ENCODE measurements at places on chromosomes 3 and 15.

DNA sequence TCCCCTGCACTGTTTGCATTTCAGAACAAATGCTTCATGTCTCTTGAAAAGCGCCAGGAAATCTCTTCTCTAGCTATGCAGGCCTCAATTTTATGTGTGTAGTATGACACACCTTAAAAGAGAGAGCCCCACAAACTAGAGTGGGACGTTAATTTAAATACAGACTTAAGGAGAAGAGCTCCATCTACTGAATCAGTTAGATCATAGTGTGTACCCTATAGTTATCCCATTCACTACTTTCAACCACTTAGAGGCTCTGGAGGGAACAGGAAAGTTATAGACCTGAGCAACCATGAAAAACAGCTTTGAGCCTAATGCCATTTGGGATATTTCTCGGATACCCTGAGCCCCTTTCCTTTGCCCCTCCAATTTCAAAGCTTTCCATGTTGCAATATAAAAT, 153.7 kb downstream of the TIGIT start:
- DNase-seq, result no peak

- DNase-seq, result no peak
Observed at GRCh38 chr3:175432376-175433025, 573.4 kb downstream of the NAALADL2 start.

GRCh38 chr3:161890147-161890625, 393.6 kb downstream of the OTOL1 start:
- no peak for DNase-seq

DNA sequence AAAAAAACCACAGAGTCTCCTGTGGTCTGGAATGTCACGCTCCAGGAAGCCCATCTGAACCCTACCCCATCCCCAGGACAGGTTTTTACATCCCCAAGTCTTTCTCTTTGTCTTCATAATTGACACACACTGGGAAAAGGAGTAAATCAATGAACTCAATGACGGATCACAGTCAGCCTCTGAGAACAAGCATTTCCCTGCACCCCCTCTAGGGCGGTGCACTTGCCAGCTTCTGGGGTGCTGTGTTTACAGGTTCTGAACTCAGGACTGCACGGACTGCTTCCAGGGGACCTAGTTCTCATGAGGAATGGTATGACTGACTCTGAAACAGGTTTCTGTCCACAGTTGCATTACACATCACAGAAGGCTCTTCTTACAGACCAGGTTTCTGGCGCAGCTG, 81.1 kb downstream of the NUP210 start:
- DNase-seq, result no peak

All from Jurkat, Clone E6-1 (cell line).